Endodermal cell (in vitro differentiated cells): ENCODE measurements at places on chromosomes 7 and 10. TPM values are rescaled to one million over a fixed set of nuclear protein-coding genes. Genes with fewer than 3 reads are reported as not detected.
A peak's percentile ranks its signal among the peaks of the same experiment; 100 is the strongest.

DNA sequence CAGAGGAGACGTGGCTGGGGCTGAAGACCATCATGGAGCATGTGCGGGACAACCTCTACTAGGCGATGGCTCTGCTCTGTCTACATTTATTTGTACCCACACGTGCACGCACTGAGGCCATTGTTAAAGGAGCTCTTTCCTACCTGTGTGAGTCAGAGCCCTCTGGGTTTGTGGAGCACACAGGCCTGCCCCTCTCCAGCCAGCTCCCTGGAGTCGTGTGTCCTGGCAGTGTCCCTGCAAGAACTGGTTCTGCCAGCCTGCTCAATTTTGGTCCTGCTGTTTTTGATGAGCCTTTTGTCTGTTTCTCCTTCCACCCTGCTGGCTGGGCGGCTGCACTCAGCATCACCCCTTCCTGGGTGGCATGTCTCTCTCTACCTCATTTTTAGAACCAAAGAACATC, 22.0 kb upstream of the CPA5 start:
- no peak for DNase-seq

DNA sequence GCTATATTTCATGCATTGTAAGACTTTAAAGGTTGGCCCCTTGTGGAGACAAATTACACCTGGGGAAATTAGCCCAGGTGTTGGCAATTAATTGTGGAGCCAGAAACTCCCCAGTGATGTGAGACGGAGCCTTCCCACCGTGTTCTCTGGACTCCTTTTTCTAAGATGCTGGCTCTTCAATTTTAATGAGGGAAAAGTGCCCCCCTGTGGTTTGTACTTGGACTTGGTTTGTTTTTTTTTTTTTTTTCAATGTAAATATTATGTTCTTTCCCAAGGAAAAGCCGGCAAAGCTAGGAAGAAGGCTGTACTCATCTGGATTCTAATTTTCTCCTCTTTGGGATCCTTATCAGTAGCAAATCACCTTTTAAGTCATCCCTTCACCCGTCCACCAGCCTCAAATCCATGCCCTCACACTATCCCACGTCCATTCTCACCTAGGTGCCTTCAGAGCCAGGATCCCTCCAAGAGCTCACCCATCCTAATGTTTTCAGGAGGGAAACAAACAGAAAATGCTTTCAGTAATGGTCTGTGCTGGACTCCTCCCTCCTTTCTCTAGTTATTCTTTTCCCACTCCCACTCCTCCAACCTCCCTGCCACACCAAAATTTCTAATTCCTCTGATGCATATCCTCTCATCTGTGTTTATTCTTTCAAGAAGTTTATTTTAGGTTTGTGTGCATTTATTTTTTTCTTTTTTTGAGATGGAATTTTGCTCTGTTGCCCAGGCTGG, 20.4 kb upstream of the ST8SIA6 start:
- peak; percentile 36 for DNase-seq

DNA sequence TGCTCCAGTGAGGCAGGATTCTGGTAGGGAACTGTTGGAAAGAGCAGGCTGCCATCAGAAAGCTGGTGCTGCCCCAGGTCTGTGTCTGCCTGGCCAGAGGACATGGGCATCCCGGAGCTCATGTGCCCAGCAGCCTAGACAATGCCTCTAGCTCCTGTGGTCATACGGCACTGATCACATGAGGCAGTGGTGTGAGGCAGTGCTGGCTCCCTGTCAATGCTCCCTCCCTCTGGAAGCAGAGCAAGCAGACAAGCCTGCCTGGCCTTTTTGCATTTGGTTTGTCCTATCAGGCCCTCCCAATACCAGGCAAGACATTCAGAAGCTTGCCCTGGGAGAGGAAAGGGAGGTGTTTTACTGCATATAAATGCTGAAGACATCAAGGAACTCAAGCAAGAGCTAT, 19.5 kb upstream of the MMP21 start:
- no peak for DNase-seq

GRCh38 chr10:111113238-111113960, 36.6 kb downstream of the ADRA2A start:
- peak; percentile 13 for DNase-seq

TCERG1L gene
- 0.66 to 1.9 TPM (median 1.6 TPM) in 3 replicates for total RNA-seq
